ENCODE measurements at places on chromosomes 7 and 10. TPM values are rescaled to one million over a fixed set of nuclear protein-coding genes. Genes with fewer than 3 reads are reported as not detected.

GRCh38 chr7:73612598-73613269, 11.6 kb downstream of the MLXIPL start:
- no peak for DNase-seq

SLC26A5 gene
- not detected for total RNA-seq

HECW1 gene
- total RNA-seq = not detected

GRCh38 chr7:27115221-27116026, 12.9 kb upstream of the HOXA2 start:
- no peak for DNase-seq

NOS3 gene
- total RNA-seq = 12.6 TPM

- no peak for DNase-seq
Observed at GRCh38 chr10:127243490-127244272, 47.3 kb upstream of the INSYN2A start.

DRGX gene
- not detected for total RNA-seq

CADPS2 gene
- total RNA-seq = 11.9 TPM

CLRN3 gene
- total RNA-seq = not detected

DNA sequence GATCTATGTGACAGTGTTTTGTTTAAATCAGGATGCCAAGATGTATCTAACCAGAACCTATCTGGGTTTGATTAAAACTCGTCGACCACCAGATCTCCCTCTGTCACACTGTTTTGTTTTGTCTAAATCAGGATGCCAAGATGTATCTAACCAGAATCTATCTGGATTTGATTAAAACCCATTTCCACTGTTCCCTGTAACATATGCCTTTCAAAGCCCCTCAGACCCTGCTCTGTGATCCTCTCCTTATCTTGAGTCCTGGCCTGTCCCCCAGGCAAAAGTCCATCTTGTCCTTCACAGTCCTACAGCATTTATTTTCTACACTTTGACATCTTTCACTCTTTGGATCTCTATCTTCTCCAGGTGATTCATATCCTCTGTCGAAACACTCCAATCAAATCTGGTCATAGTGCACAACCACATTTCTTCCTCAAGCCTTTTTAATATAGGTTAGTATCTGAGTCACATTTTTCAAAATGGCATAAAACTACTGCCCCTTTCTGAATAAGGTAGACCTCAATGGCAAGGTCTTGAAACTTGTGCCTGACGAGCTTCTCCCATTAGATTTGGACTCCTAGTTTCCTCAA, 32.5 kb downstream of the ERLIN1 start:
- DNase-seq = no peak

GRCh38 chr10:86709396-86710185, 41.3 kb downstream of the LDB3 start:
- no peak for DNase-seq

DNA sequence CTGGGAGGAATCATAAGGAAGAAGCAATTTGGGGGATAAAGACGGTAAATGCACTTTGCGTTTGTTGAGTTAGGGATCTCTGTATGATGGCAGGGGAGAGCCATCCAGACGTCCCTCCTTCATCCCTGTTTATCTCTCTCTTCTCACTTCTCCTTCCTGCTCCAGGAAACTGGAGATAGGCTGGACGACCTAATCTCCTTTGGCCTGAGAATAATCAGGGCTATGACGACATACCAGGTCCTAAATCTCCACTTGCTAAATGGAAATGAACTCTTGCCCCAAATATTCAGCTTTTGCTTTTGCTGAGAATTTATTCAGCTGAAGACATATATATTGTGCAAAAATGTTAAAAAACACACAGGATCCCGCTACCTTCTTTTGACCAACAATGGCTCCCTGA, 182.9 kb upstream of the INHBA start:
- no peak for DNase-seq

BMPR1A gene
- 43.8 TPM for total RNA-seq

DNA sequence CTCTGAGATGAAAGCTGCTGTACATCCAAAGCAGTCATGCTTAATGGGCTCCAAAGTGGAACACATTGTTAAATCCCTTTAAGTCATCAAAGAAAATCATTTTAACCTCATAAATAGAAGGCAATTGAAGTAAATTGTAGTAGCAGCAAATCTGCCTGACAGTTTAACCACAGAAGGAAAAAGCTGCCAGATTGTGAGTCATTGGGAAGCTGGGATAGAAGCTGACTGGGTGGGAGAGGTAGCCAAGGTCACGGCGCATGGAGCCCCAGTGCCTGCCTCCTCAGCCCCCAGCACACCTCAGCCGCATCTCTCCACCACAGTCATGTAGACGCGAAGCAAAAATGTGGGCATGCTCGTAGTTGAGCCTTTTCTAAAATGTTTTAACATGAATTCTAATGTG, 44.0 kb downstream of the TARP start:
- no peak for DNase-seq

DNA sequence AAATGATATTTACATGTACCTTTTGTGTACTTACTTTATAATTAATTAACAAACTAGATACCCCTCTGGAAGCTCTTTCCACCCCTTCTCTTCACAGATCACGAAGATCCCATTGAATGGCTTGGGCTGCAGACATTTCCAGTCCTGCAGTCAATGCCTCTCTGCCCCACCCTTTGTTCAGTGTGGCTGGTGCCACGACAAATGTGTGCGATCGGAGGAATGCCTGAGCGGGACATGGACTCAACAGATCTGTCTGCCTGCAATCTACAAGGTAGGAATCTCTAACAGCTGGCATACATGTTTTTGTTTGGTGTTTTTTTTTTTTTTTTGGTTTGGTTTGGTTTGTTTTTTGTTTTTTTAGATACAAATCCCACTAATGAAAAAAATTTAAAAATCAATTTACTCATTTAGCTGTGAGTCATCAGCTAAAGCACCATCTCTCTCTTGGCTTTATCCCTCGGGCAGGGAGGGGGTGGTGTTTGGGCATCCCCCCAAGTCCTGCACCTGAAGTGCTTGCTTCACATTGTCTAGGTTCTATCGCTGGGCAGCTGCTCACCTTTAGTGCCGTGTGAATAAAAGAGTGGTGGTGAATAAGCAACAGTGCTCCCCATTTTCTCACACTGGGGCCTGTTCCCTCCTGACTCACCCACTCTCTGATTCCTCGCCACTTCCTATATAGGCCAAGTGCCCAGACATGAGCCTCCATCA, 68.9 kb downstream of the MET start:
- no peak for DNase-seq
